ENCODE measurements at places on chromosomes 16 and 17.

DNA sequence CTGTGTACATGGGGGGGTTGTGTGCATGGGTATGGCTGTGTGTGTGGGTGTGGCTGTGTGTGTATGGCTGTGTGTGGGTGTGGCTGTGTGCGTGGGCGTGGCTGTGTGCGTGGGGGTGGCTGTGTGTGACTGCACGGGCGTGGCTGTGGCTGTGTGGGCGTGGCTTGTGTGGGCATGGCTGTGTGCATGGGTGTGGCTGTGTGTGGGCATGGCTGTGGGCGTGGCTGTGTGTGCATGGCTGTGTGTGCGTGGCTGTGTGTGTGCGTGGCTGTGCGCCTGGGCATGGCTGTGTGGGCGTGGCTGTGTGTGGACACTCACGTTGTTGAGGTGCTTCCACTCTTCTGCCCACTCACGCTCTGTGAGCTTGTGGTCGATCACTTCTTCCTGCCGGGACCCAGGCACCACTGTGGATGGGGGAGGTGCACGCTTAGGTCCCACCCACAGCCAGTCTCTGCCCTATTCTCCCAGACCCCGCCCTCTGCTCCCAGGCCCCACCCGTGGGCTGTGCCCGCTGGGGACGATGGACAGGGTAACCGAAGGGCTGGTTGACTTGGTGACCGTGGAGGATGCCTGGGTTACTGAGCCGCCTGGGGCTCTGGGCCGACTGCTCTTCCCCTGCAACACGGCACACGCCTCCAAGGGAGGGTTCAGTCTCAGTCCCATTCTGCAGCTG lies 16.0 kb upstream of the PABPN1L start:
- DNase-seq = no peak

DNA sequence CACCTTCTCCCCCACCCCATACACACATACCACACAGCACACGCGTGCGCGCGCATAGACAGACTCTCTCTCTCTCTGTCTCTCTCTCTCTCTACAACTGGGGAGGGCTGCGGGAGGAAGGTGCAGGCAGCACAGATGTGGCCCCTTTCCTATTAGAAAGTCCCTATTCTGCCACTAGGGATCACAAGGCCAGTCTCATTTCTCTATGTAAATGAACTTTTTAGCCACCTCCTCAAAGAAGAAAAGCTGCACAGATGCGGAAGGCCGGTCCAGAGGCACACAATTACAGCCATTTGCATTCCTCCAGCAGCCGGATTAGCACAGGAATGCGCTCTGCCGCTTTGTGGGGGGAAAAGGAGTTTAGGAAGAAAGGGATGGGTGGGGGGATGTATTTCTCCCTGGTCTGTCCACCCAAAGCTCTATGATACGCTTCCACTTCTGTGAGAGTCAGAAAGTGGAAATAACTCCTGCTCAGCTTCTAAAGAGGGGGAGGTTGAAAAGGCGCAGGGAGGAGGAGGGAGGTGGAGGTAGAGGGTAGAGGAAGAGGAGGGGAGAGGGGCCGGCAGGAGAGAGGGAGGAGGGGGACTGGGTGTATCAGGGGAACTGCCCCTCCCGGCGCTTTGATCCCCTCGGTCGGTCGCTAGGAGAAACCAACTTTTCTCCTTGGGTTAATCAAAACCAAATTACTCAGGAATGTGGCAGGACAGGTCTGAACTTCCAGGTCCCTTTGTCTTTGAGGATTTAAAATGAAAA lies 11.7 kb downstream of the ZFHX3 start:
- peak; percentile 74 for DNase-seq

GRCh38 chr17:43877451-43878155 lies 29.7 kb downstream of the MPP2 start:
- no peak for DNase-seq

GRCh38 chr16:10308305-10309193 lies 77.3 kb upstream of the ATF7IP2 start:
- DNase-seq = no peak

- DNase-seq = peak; percentile 63
Observed at GRCh38 chr17:18184143-18185031, 759 bp downstream of the ALKBH5 start.

Data from GM13977 (cell line).